Breast epithelium (tissue), 4 donors: ENCODE measurements at places on chromosomes 6 and 20. TPM values are rescaled to one million over a fixed set of nuclear protein-coding genes. Genes with fewer than 3 reads are reported as not detected.

- H3K27ac ChIP-seq, result no peak overlapping the region
- H3K4me1 ChIP-seq, result no peaks in the 10 kb centered on the region
- no peak for DNase-seq
Measured at GRCh38 chr6:130307752-130308361, 58.0 kb upstream of the TMEM200A start.

DNA sequence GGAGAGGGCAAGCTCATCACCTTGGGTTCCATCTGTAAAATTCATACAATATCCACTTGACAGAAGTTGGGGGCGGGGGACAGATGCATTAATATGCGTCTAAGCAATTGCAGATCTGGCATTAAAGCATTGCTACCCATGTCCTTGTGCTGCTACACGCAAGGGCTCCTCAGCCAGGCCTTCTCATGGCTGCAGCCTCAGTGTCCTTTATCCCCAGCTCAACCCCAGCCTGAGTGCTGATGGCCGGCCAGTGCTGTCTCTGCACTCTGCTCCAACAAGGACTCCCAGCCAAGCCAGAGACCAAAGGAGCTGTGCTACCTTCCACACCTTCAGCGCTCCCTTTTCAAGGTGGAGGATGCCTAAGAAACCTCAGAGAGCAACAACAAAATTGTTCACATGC, 188.5 kb upstream of the STXBP5 start:
- no peaks in the 10 kb centered on the region for H3K36me3 ChIP-seq
- no peaks in the 10 kb centered on the region for H3K27me3 ChIP-seq
- DNase-seq, result no peak
- H3K4me1 ChIP-seq, result no peaks in the 10 kb centered on the region
- no peak overlapping the region for H3K4me3 ChIP-seq

GRCh38 chr20:6034134-6034969, 19.5 kb downstream of the LRRN4 start:
- no peak overlapping the region for H3K27ac ChIP-seq
- H3K36me3 ChIP-seq, result no peaks in the 10 kb centered on the region
- H3K4me1 ChIP-seq, result no peaks in the 10 kb centered on the region
- DNase-seq, result no peak
- no peak overlapping the region for H3K4me3 ChIP-seq
- no peaks in the 10 kb centered on the region for H3K27me3 ChIP-seq

DNA sequence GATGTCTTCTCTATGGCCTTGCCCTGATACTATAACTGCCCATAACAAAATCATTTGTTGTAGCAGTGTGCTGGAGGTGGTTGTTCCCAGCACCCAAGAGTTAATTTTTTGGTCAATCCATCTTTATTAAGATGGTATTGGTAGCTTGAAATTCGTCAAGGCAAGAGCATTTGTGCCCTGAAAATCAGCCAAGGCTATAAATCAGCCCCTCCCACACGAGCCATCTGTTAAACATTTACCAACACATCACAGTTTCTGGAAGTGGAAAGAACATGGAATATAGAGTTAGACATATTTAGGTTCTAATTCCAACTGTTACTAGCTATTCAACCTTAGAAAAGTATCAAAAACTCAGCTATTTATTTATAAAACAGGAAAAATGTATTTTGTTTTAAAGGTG, 888.4 kb upstream of the GJE1 start:
- no peak overlapping the region for H3K27ac ChIP-seq
- DNase-seq, result no peak
- H3K27me3 ChIP-seq, result no peaks in the 10 kb centered on the region
- no peak overlapping the region for H3K4me3 ChIP-seq
- no peaks in the 10 kb centered on the region for H3K36me3 ChIP-seq

GRCh38 chr6:43682724-43683429, 4.7 kb downstream of the MRPS18A start:
- peak overlapping the region; percentile 8 for H3K27ac ChIP-seq
- peaks cover 3% of the 10 kb centered on the region for H3K4me1 ChIP-seq
- no peak for DNase-seq
- H3K27me3 ChIP-seq, result no peaks in the 10 kb centered on the region
- no peak overlapping the region for H3K4me3 ChIP-seq

GRCh38 chr6:81565071-81565470, 187.4 kb downstream of the TENT5A start:
- DNase-seq, result no peak
- no peak overlapping the region for H3K4me3 ChIP-seq
- H3K4me1 ChIP-seq, result no peaks in the 10 kb centered on the region
- no peaks in the 10 kb centered on the region for H3K27me3 ChIP-seq
- no peak overlapping the region for H3K27ac ChIP-seq

The MAP7 gene
- 14.2 TPM for total RNA-seq

The COL9A3 gene
- total RNA-seq, result 10.2 TPM

The SPTLC3 gene
- total RNA-seq, result 11.1 TPM

The PSORS1C2 gene
- not detected for total RNA-seq

The THBD gene
- 44.2 TPM for total RNA-seq

The EIF6 gene
- 81.9 TPM for total RNA-seq
